Activated CD4-positive, alpha-beta memory T cell treated with anti-CD3 and anti-CD28 coated beads, Interleukin-2, amount 10 ng/mL, durations not matched to agents 7 days and 5 days (primary cell): ENCODE measurements at places on chromosomes 11 and 22.

DNA sequence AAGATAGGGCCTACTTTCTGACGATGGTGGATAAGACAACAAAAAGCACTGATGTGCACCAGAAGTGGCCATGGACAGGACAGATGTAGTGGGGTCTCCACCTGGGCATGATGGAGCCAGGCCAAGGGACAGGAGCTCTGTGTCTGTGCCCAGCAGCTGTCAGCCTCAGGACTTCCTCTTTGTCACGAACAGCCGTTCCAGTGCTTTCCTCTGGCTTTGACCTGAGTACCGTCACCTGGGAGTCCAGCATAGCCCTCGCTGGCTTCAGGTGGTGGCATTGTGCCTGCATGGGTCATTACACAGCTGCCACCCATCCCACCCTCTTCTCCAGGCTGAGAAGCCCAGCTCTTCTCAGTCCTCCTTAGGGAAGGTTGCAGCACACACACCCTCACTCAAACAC, 137.8 kb downstream of the GRIK4 start:
- DNase-seq: no peak

DNA sequence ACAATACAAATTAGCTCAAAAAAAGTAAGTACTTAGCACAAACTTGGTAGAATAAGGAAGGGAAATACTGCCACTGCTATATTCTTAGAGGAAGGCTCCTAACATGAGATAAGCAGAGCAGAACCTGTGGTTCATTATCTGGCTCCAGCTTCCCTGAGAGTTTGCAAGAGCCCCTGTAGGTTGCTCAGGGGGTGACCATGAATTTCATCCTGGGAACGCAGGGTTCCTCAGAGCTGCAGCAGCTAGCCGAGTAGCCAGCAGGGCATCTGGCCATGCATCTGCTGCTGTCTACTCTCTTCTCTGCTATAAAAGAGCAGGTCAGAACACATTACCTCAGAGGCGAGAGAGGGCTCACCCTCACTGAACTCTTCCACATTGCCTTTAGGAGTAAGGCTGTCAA, 67.3 kb downstream of the TRPC6 start:
- DNase-seq: no peak

DNA sequence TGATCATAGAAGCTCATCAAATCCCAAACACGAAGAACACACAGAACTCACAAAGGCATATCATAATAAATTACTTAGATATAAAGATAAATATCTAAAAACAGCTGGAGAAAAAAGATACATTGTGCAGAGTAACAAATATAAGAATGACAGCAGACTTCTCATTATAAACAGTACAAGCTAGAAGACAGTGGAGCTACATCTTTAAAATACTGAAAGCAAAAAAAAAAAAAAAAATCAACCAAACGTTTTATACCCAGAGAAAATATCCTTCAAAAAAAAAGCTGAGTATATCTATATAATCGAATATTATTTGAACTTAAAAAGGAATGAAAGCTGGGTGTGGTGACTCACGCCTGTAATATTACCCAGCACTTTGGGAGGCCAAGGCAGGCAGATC, 90.0 kb downstream of the SBF2 start:
- no peak for DNase-seq

DNA sequence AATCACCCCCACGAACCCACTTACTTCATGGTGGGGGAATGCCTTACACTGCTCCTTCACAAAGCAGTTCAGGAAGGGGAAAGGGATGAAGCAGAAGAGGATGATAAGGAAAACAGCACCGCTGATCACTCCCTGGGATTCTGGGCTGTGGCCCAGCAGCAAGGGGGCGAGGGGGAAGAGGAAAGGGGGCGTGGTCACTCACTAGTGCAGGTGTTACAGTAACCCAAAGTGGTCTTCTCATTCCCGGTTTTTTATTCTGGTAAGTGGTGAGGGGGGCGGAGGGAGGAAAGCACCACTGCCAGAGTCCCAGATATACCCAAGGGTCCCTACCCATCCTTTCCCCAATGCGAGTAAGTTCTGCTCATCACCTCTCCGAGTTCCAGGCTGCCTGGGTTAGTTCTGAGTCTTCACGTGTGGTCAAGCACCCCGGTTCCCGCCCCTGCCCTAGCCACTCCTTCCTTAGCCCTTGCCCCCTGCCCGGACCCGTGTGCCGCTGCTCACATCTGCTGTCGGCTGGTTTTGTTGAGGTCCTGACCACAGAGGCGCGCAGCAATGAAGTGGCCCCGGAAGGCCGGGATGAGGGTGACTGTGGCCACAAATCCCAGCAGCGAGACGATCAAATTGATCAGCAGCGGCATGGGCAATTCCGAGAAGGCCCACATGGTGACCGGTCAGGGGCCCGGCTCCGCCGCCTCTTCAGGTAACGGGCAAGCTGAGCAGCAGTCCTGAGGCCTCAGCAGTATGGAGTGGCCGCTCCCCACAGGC, 477 bp downstream of the DPAGT1 start:
- no peak for DNase-seq
